ENCODE measurements at places on chromosomes 1 and 21. TPM values are rescaled to one million over a fixed set of nuclear protein-coding genes. Genes with fewer than 3 reads are reported as not detected.

DNA sequence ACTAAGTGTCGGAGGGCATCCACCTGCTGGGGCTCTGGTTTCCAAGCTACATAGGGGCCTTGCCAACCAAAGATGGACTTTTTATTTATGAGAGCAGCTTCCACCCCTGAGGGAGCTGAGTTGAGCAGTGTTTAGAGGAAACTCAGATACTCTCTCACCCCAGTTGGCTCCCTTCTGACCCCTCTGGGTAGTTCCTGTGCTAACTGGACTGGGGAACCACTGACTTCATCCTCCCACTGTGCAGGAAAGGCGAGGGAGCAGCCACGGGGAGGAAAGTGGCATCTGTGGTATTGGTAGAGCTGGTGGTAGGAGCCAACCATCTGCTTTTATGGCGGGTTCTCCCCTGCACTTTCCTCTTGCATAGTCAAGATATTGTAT is 70.4 kb downstream of the MPZL1 start:
- DNase-seq = no peak

C1QTNF12 gene
- total RNA-seq = 4.9 TPM

FCMR gene
- total RNA-seq = 8.0 TPM

GRCh38 chr1:33782776-33783175 is 81.1 kb upstream of the HMGB4 start:
- DNase-seq = no peak

- DNase-seq = no peak
These were observed 8.6 kb downstream of the RAP1A start for GRCh38 chr1:111628153-111628552.

- no peak for DNase-seq
These were observed 1.4 kb upstream of the VANGL1 start for GRCh38 chr1:115640384-115640783.

GRCh38 chr1:247115545-247115944 is 11.4 kb upstream of the ZNF669 start:
- DNase-seq = no peak

DNA sequence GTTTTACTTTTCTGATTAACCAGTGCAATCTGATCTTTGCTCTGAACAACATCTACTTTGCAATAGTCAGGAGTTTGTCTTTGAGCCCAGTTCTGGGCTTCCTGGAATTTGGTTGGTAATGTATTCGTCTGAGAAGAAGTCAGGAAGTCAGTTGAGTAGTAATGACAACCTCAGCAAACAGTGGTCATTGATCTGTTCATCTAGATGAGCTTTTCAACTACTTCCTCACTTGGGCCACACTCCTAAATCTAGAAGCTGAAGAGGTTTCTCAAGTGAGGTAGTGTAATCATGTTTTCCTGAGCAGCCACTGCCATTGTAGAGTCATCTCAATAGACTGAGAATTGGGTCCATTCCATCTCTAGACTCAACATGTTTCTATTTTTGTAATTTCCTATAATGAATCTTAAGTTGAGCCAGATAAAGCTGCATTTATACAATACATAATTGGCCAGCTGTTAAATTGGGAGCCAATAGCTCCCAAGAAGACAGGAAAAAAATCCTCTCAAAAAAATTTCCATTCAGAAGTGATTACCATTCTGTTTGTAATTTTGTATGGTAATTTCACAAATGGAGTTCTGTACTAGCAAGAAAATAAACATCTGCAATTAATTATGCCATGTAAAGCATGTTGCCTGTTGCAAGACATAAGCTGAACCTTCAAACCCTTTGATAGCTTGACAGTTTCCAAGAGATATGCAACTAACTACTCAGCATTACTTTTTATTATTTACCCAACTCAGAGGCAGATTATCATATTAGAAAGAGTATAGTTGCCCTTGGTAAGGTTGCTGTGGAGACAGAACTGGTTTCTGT is 49.6 kb downstream of the WDR64 start:
- DNase-seq = no peak

OR2M3 gene
- total RNA-seq = not detected

GRCh38 chr1:167927046-167927754 is 9.3 kb upstream of the DCAF6 start:
- DNase-seq = no peak

SUCO gene
- total RNA-seq = 38.1 TPM

MIXL1 gene
- not detected for total RNA-seq

KCNK1 gene
- 24.5 TPM for total RNA-seq

- no peak for DNase-seq
These were observed 52.0 kb downstream of the CD2 start for GRCh38 chr1:116806245-116806644.

CLEC20A gene
- 0.20 TPM for total RNA-seq

GRCh38 chr1:228894442-228894989 is 159.2 kb downstream of the RHOU start:
- DNase-seq = no peak

HES3 gene
- not detected for total RNA-seq

GRCh38 chr1:14112613-14113012 is 412.6 kb downstream of the PRDM2 start:
- DNase-seq = peak; percentile 21

DNA sequence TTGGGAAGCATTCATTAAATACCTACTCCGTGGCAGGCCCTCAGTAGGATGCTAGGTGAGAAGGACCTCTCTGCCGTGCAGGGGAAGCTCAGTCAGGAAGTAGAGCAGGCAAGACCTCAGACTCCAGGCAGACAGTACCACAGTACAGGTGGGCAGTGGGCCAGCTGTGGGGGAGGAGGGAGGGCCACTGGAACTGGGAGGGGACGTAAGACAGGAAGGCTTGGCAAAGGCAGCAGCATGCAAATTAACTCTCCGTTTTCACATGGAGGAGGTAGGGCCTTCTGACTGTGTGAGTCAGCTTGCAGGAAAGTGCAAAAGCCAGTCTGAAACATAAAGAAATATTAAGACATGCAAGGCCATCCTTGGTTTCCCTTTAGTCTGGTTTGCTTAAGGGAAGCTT is 157.7 kb downstream of the TRIM33 start:
- DNase-seq = peak; percentile 23

GRCh38 chr1:67700692-67701410 is 15.8 kb downstream of the GADD45A start:
- DNase-seq = no peak

TMEM201 gene
- total RNA-seq = 8.8 TPM

DNA sequence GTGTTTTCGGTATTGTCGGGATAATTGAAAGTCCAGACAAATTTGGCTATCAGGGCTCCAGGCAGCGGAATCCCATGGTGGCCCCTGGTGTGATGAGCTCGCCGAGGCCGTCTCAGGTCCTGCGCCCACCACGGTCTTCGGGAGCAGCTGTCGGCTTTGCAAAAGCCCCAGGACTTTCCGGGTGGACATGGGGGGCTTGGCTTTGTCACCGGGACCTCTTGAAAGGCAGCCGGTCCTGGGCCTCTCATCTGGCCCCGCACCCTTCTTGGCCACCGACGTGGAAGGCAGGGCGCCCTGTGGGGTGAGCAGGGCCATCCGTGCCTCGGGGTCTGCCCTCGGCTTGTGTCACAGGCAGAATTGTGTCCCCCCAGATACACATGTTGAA is 87.1 kb upstream of the ACTRT2 start:
- no peak for DNase-seq

SV2A gene
- 3.4 TPM for total RNA-seq

PRAMEF1 gene
- total RNA-seq = not detected

DNA sequence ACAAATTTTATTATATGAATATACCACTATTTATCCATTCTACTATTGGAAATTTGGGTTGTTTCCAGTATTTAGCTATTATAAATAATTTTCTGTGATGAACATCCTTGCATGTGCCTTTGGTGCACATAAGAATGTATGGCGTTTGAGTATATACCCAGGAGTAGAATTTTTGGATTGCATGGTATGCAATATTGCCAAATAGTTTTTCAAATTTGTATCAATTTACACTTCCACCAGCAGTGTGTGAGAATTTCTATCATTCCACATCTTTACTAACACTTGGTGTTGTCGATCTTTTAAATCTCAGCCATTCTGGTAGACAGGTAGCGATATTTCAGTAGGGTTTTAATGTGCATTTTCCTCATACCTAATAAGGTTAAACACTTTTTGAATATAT is 9.2 kb upstream of the FNBP1L start:
- DNase-seq = no peak

GRCh38 chr1:60978421-60979357 is 103.7 kb upstream of the NFIA start:
- DNase-seq = peak; percentile 28

NBPF6 gene
- total RNA-seq = not detected

GRCh38 chr1:114022877-114023276 is 43.6 kb downstream of the OLFML3 start:
- DNase-seq = no peak

GRCh38 chr1:232291681-232292080 is 338.3 kb downstream of the SIPA1L2 start:
- DNase-seq = peak; percentile 38

- no peak for DNase-seq
These were observed 19.8 kb downstream of the CNN3 start for GRCh38 chr1:94907136-94907535.

COL6A2 gene
- 1,004 TPM for total RNA-seq

- no peak for DNase-seq
These were observed 136.7 kb downstream of the FCRL5 start for GRCh38 chr1:157415661-157416060.

GRCh38 chr1:206809504-206810084 is 37.3 kb upstream of the IL10 start:
- DNase-seq = peak; percentile 33

DNA sequence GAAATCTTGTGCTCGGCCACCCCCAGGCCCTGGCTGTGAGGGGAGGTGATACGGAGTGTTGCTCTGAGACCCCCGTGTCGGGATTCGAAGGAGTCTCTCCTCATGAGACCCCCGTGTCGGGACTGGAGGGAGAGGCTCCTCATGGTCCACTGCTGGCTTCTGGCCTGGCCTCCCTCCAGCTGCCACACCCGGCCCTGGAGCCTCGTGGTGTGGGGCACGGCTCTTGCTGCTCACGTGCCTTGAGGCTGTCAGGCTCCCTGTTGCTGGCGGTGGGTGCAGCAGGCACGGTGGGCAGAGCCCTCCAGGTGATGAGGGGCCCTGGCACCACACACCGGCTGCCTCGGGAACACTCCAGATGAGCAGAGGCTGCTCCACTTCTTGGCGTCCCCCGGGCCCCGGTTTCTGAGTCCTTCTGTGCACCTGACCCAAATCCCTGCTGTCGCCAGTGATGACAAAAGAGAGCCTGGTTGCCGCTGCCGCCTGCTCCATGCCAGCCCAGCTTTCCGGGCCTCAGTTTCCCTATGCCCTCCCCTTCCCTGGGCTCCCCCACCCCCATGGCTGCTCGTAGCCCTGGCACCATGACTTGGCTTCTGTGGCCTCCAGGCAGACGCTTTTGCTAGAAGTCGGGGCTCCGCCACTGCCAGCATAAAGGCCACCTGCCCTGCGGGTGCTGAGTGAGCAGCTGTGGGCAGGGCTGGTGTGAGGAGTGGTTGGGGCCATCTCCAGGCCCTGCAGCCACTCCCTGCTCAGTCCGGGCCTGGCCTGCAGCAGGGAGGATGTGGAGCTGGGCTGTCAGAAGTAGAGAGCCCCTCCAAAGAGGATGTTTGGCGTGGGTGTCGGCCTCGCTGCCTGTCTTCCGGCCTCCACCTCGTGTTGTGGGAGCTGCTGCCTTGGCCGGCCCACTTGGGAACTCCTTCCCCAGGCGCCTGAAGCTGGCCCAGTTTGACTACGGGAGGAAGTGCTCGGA is 11.8 kb downstream of the TMEM240 start:
- DNase-seq = no peak

GRCh38 chr1:14773396-14774025 is 175.0 kb downstream of the KAZN start:
- no peak for DNase-seq

CATSPERE gene
- 0.72 TPM for total RNA-seq

DNA sequence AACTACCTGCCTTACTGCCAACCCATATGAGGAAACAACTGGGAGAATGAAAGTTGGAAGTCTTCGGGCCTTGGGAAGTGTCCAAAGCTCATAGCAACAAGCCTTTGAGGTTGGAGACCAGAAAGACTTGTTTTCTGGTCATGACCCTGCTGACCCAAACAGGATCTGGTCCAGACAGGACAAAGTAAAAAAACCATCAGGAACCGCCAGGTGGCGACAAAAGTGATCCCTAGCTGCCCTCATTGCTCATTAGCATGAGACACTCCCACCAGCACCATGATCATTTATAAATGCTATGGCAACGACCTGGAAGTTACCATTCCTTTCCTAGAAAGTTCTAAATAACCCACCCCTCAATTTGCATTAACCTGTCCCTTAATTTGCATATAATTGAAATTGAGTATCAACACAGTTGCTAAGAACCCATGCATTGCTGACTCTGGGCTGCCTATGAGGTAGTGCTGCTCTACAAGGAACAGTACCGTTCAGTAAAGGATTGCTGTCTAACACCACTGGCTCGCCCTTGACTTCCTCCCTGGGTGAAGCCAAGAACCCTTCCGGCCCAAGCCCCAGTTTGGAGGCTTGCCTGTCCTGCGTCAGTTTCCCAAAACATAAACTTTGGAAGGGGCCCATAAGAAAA is 89.0 kb downstream of the URB2 start:
- DNase-seq = peak; percentile 35
